ENCODE measurements at places on chromosomes 3 and 15.

GRCh38 chr3:62088472-62089104, 284.8 kb downstream of the FEZF2 start:
- DNase-seq: no peak

DNA sequence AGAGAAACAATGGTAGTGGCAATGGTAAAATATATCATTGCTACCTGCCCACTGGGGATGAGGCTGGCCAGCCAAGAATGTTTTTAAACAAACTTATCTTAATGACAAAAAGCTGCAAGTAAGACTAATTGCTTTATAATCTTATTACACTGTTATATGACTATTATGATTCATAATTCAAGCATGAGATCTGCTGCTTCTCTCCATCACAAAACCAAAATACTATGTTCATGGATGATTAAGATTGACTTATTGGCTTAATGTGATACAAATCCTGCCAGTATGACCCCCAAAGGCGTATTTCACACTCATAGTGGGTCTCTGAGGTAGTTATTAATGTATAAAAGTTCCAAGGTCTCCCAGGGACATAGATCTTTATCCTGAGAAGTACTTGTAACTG, 52.6 kb downstream of the FBN1 start:
- DNase-seq: no peak

- no peak for DNase-seq
Observed at GRCh38 chr3:118740722-118741290, 293.8 kb downstream of the IGSF11 start.

- DNase-seq: no peak
Observed at GRCh38 chr3:56810577-56811545, 9.1 kb upstream of the ARHGEF3 start.

DNA sequence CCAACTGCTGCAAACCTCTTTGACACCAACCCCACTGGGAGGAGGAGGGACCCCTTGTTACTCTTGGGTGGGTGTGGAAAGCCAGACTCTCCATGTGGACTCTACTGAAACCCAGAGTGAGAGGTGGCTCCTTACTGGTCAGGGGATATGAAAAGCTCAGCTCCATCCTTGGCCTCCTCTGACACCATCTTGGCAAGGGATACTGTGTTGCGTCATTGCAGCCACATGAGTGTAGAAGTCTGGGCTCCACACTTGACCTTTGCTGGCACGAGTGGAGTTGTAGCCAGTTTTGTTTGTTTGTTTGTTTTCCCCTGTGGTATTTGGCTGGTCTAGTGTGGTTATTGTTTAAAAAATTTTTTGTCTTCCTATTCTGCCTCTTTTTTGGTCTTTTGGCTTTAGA, 289.1 kb downstream of the GAP43 start:
- no peak for DNase-seq

- no peak for DNase-seq
Observed at GRCh38 chr3:124812291-124813265, 74.6 kb downstream of the ITGB5 start.

GRCh38 chr3:18241837-18242236, 183.3 kb downstream of the SATB1 start:
- DNase-seq: no peak

DNA sequence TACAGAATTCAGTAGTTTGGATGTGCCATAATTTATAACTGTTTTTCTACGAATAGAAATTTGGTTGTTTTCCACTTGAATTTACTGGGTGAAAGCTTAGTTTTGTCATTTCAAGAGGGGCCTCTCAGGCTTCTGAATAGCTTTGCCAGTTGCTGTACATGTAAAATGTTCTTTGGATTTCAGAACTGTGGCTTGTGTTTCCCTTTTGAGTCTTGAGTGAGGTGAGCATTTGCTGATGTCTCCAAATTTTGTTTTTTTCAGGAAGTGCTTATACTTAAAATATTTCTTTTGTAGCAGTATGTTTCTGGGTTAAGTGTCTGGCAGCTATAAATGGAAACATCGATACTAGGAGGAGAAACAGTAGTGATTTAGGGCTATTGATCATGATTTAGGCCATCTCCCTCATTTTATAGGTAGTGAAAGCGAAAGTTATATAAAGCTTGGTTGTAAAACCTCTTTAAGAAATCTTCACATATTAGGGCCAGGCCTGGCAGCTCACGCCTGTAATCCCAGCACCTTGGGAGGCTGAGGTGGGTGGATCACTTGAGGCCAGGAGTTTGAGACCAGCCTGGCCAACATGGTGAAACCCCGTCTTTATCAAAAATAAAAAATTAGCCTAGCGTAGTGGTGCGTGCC, 9.2 kb upstream of the TRAK1 start:
- no peak for DNase-seq

GRCh38 chr15:70923311-70924080, 30.9 kb downstream of the LRRC49 start:
- no peak for DNase-seq

DNA sequence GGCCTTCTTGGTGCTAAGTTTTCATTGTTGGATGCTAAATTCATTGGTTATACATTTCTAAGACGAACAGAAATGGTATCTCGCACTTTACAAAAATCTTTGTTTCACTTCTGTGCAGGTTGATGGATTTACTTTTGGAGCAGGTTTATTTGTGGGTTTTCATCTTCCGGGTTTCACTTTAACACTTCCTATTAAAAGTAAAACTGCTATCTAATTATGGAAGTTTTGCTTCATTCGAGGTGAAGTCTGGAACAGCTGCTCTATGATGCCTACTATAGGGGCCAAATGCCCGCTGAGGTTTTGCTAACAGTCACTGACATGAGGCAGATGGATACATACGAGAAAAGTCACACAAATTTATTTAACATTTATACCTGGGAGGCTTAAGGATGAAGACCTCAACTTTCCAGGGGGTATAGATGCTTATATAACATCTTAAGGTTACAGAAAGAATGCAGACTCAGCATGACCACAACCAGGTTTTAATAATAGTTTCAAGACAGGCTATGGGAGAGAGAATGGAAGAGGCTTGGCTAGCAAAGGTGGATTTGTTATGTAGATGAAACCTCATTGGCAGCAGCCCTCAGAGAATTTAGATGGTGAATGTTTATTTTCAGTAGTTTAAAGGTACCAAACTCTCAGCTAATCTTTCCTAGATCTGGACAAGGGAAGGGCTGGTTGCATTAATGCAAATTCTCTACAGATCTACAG, 54.2 kb downstream of the OSTN start:
- DNase-seq: no peak

- no peak for DNase-seq
Observed at GRCh38 chr15:78878356-78878755, 5.7 kb downstream of the MORF4L1 start.

- no peak for DNase-seq
Observed at GRCh38 chr3:173225351-173225750, 84.3 kb upstream of the SPATA16 start.

DNA sequence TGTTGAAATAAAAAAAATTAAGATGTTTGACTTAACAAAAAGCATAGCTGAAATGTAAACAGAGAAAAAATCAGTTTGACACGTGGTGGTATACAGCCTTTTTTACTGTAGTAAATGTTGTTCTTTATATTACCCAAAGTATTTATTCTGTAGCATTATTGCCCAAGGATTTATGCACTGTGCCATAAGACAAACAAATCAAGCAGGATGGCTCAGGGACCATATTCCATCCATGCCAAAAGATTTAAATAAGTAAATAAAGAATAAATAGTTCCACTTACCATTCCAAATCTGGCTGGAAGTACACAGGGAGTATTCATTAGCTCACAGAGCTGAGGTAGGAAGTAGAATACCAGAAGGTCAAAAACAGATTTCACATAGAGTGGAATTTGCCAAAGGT, 666.7 kb upstream of the CADM2 start:
- DNase-seq: no peak

DNA sequence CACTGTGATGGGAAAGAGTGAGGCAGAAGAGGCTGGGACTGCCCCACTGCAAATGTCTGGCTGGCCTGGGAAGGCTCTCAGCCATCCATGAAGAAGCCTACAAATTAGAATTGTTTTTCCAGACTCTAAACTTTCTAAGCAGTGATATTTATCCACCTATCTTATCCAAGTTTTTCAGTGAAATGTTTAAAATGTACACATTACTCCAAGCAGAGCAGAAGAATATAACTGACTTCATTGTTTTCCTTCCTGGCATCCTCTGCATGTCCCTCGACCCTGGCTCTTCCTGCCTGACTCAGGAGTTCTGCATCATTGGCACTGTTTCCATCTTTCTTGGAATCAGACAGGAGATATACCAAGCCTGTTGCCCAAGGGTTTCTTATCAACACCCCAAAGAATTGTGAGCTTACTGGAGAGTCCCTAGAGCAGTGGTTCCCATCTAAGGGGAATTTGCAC, 401.5 kb upstream of the PROK2 start:
- DNase-seq: no peak

DNA sequence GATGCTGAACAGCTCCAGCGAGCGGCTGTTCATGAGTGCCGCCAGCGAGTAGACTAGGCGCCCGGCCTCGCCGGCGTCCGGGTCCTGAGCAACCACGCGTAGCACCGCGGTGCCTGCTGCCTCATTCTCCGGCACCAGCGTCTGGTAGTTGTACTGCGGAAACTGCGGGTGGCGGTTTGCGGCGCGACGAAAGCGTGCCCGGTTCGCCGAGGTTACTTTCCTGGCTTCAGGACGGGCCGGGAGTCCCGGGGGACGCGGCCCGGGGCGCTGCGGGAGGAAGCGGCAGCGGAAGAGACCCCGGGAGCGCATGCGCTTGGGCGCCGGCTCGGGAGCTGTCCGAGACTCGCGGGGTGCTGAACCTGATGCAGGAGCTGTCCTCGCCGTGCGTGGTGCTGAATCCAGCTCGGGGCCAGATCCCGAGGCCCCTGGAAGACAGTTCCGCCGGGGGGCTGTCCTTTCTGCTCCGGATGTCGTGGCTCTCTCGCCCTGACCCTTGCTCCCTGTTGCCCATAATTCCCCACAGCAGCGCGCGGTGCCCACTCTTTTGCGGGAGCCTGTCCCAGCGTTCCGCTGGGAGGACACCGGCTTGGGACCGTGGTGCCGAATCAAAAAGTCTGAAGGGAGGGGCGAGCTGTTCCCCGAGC, 1.1 kb downstream of the CELSR3 start:
- peak; percentile 68 for DNase-seq

DNA sequence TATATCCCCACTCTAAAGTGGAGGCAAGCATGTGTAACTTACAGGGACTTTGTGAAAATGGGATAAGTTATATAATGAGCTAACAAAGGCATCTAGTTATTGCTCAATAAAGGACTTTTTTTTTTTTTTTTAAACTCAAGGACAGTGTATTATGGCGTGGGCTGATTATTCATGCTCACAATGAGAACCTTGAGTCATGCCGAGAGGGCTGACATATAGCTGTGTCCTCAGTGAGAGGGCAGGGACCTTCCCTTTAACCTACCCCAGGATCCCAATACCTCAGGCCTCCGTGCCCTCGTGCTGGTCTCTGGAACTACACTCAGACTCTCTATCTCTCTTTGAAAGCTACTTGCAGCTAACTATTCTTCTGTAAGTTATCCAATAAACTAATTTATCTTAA, 319.9 kb upstream of the ICE2 start:
- peak; percentile 51 for DNase-seq

GRCh38 chr3:52333869-52334557, 17.9 kb downstream of the DNAH1 start:
- no peak for DNase-seq

DNA sequence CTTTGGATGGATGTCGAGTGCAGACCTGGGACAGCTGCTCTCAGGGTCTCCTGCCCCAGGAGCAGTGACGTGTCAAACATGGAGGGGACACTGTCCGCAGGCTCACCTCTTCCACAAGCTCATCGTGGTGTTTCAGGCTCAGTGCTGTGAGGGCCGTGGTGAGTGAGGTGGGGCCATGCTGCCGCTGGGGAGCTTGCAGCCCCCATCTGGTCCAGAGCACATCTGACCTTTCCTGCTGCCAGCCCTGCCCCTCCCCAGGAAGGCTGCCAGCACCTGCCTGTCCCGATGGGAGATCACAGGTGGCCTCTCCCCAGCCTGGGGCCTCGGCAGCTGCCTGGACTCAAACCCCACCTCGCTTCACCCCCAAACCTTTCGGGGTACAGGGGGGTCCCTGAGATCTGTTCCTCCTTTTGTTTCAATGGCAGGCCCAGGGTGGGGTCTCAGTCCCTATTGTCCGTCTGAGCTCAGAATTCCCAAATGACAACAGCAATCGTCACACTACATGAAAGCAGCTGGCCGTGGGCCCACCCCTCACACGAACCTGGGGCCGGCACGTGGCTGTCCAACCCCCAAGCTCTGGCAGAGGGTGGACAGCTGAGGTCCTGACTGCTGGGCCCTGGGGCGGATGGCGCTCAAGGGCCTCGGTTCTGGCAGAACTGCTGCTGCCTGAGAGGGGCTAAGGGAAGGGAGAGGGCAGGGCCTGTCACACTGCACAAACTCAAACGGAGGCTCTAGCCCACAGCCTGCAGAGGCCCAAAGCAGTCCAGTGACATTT, 65.0 kb upstream of the RPL32 start:
- DNase-seq: no peak

GRCh38 chr3:29697989-29698388, 417.1 kb downstream of the RBMS3 start:
- no peak for DNase-seq

- DNase-seq: no peak
Observed at GRCh38 chr3:60636846-60637245, 614.4 kb downstream of the FHIT start.

GRCh38 chr15:25060996-25061620, 106.3 kb downstream of the SNRPN start:
- no peak for DNase-seq

DNA sequence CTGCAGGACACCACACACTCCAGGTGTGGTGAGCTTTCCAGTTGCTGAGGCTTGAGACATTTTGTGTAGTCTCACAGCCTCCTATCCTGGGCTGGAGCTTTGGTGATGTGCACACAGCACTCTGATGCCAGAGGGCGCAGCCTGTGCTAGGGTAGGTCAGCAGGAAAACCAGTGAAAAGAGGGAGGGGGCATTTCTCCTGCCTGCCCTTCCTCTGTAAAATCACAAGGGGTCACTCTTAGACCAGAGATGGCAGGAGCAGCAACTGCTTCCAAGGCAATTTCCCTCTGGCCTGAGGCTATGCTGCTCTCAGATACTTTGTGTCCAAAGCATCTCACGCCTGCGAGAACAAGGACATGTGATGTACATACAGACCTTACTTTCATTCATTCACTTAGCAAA, 16.5 kb upstream of the MUSTN1 start:
- peak; percentile 23 for DNase-seq

- no peak for DNase-seq
Observed at GRCh38 chr15:62745621-62746225, 296.8 kb upstream of the TPM1 start.

GRCh38 chr3:182058488-182058887, 346.8 kb downstream of the SOX2 start:
- no peak for DNase-seq

- no peak for DNase-seq
Observed at GRCh38 chr15:40511472-40512133, 40.8 kb downstream of the CHST14 start.

- no peak for DNase-seq
Observed at GRCh38 chr3:76551739-76552138, 488.2 kb upstream of the ROBO2 start.

- DNase-seq: no peak
Observed at GRCh38 chr3:19543212-19543841, 390.7 kb downstream of the EFHB start.

GRCh38 chr15:89115547-89115946, 27.3 kb downstream of the ABHD2 start:
- DNase-seq: no peak

GRCh38 chr15:51288143-51289065, 50.0 kb downstream of the CYP19A1 start:
- DNase-seq: no peak

GRCh38 chr15:66959875-66960274, 105.5 kb upstream of the SMAD3 start:
- DNase-seq: no peak

GRCh38 chr3:68123231-68123630, 468.8 kb upstream of the SUCLG2 start:
- DNase-seq: no peak

All from CD4-positive, alpha-beta T cell treated with Interleukin-2 at 100 ng/mL for 4 hours (primary cell).